ENCODE measurements at places on chromosomes 2 and 18.
A peak's percentile ranks its signal among the peaks of the same experiment; 100 is the strongest.

DNA sequence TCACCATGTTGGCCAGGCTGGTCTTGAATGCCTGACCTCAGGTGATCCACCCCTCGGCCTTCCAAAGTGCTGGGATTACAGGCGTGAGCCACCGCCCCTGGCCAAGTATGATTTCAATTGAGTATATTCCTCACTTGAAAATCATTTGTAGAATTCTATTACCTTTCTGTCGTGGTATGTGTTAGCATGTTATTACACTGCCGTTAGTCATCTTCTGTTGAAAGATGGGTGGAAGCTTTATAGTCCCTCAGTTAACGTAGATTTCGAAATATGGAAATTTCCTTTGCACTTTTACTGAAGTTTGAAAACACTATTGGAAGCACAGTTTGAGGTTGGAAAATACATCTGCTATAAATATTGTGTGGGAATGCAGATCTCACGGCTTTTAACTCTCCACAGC, 14.7 kb downstream of the NIFK start:
- DNase-seq = peak; percentile 84

GRCh38 chr2:54404270-54404669, 51.9 kb upstream of the SPTBN1 start:
- peak; percentile 97 for DNase-seq

- DNase-seq = no peak
Measured at GRCh38 chr2:158692372-158693103, 102.6 kb upstream of the DAPL1 start.

GRCh38 chr18:52312346-52312745, 27.7 kb upstream of the DCC start:
- no peak for DNase-seq

DNA sequence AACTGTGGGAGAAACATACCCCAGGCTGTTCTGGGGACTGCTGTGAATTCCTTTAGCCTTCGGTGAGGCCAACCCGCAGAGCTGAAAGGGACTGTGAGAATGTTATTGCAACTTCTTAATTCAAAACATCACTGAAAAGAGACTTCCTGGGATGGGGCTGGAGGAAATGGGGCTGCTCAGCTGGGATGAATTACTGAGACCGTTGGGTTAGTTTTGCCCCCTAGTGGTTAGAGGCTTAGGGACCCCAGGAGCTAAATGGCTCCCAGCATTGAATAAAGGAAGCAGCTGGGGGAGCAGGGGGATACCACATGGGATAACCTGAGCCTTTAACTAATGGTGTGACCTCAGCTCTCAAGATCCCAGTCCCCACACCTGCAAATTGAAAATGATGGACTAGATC, 941.1 kb upstream of the FANCL start:
- peak; percentile 44 for DNase-seq

DNA sequence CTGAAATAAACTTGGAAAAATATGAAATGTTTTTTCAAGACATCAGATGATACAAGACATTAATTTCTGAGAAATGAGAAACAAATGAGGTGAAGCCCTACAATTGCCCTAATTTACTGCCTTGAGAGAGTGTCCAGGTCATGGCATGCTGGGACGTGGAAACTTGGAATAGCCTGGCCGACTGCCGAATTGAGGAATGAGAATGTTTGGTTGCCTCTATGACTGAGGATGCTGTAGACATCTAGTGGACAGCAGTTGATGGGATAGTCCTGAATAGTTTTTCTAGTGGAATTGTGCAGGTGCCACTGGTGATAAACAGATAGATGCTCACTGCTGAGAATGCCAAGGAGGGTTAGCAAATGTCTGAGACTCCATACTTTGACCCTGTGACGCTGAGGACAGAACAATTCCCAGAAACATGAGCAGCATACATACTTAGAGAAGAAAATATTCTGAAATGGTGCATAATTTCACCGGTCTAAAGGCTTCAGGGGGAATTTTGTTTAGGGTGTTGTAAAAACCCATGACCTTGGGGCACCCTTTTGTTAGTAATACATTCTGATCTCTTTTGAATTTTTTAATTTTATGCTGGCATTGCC, 56.5 kb upstream of the CWC22 start:
- no peak for DNase-seq

- peak; percentile 79 for DNase-seq
Measured at GRCh38 chr2:135786823-135787222, 45.2 kb downstream of the UBXN4 start.

- no peak for DNase-seq
Measured at GRCh38 chr2:12770300-12770968, 53.7 kb downstream of the TRIB2 start.

- no peak for DNase-seq
Measured at GRCh38 chr2:209388446-209389037, 35.3 kb upstream of the MAP2 start.

- no peak for DNase-seq
Measured at GRCh38 chr18:35662293-35663062, 80.9 kb downstream of the GALNT1 start.

DNA sequence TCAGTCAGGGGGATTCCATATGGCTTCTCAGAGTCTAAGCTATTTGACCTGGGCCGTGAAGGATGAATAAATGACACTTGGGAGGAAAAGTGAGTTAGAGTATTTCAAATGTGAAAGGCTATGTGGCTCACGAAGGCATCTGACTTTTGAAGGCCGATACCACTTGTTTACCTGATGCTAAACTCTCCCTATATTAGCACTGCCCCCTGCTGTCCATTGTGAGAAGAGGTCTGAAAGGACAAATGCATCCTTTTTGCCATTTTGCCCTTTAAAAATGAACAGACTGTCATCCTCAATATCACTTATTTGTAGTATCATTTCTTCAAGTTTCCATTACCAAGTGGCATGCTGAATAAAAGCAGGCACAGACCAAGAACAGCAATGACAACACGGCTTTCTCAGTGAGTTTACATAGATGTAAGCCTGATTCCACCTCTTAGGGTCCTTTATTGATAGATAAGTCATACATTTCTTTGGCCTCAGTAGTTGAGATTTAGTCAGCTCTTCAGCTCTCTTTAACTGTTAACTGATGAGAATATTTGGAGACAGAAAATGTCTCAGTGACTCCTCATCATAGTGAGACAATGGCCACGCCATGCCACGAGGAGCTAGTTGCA, 40.1 kb downstream of the DOCK10 start:
- peak; percentile 70 for DNase-seq

DNA sequence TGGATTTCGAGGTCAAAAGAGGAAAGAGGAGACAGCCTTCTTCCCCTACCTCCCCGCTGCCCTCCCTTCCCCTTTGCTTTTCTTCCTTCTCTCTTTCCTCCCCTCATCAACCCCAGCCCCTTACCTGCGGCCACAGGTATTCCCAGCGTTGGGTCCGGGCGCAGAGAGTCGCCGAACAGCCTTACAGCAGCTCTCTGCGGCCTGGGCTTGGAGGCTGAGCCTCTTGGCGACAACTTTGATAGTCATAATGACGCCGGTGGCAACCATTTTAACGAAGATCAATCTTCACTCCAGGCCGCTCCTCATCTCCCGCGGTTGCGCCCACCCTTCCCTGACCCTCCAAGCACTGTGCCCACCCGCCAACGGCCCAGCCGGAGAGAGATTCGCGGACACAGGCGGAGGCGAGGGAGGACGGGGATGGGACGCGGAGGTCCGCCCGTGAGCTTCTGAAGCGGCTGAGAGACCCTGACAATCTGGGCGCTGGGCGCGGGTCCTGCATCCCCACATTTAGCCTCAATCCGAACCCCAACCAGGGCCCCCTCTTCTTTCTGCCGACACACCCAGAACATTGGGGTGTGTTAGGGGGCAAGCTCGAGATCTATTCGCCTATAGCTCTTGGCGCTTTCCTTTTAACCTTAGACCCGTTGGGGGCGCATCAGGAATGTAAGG, 1.5 kb upstream of the EVX2 start:
- no peak for DNase-seq

DNA sequence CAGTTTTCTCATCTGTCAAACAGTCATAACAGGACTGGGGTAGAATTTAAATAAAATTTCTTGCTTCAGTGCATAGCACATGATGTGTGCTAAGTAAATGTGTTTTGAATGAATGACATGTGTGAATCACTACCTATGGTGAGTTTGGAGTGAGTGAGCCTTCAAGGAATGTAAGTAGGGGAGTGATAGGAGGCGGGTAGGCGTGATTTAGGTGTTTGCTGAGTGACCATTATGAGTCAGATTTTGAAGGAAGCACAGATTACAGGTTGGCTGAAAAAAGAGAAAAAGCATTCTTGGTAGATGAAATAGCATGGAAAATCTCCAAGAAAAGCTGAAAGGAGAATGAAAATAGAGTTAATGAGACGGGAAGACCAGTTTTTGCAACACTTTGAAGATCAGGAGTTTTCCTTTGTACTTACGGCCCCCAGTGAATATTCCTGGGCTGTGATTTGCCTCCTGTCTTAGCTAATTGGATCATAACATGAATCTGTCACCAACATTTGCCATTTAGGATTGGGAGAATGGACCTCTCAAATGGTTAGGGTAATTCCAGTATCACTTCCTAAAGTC, 136.9 kb upstream of the GATA6 start:
- DNase-seq = peak; percentile 23

DNA sequence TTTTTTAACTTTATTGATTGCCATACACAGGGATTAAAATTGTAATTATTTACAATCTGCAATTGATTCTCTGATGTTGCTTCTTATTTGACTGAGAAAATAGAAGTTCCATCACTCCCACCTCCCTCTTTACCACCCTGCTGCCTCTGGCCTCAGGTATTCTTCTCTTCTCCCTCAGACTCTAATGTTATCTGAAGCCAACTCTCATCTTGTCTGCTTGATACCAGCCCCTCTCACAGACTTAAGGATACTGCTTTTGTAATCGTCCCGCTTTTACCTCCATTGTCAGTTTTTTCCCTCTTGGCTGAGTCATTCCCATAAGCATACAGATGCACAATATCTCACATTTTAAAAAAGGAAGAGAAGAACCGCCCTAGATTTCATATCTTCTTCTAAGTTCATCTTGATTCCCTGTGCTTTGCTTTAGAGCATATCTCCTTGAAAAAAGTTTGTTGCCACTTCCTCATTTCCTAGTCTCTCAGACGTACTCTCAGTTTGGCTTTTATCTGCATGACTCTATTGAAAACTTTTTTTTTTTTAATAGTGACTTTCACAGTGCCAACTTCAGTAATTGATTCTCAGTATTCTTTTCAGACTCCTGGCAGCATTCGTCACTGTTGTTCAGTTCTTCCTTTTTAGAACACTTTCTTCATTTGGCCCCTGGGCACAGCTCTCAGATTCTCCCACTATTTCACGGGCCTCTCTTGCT, 31.1 kb downstream of the SPAG16 start:
- DNase-seq = no peak

GRCh38 chr2:229137639-229138038, 133.4 kb downstream of the PID1 start:
- DNase-seq = no peak

DNA sequence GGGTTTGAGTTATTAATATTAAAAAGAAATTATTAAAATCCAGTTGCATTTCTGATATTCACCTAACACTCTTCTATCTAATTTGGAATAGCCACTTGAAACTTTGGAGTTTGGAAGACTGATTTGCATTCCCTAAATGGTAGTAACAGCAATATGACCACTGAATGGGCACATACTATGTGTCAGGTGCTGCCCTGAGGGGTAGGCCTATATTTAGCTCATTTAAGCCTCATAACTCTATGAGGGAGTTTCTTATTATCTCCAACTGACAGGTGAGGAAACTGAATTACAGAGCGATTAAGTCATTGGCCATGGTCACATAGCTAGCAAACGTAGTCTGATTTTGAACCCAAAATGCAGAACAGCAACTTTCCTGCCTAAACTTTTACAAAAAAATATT, 77.3 kb downstream of the VWA3B start:
- DNase-seq = no peak

GRCh38 chr2:85656468-85656867, 11.5 kb downstream of the SFTPB start:
- DNase-seq = no peak

Measured in fibroblast of villous mesenchyme (primary cell).